ENCODE measurements at places on chromosomes 11 and 22.

GRCh38 chr11:26286472-26287066, 45.4 kb upstream of the ANO3 start:
- no peak for DNase-seq

- no peak for DNase-seq
Measured at GRCh38 chr11:69207165-69207889, 51.6 kb downstream of the SMIM38 start.

- no peak for DNase-seq
Measured at GRCh38 chr22:17159504-17159951, 451 bp upstream of the HDHD5 start.

GRCh38 chr11:128620309-128621100, 33.1 kb upstream of the ETS1 start:
- DNase-seq: no peak

DNA sequence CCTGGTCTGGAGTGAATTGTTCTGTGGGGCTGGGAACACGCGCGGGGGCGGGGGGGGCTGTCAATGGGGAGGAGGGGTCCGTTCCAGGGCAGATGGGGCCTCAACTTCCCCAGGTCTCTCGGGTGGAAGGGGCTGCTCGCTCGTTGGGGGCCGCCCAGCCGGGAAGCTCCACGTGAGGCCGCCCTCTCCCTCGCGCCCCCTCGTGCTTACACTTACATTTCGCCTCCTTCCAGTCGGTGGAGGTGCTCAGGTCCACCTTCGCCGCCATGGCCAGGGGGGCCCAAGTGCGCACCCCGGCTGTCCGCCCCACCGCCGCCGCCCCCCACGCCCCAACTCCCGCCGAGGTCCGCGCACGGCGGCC, 452 bp downstream of the MACROD1 start:
- no peak for DNase-seq

- DNase-seq: no peak
Measured at GRCh38 chr22:28332410-28332809, 347.2 kb downstream of the TTC28 start.

DNA sequence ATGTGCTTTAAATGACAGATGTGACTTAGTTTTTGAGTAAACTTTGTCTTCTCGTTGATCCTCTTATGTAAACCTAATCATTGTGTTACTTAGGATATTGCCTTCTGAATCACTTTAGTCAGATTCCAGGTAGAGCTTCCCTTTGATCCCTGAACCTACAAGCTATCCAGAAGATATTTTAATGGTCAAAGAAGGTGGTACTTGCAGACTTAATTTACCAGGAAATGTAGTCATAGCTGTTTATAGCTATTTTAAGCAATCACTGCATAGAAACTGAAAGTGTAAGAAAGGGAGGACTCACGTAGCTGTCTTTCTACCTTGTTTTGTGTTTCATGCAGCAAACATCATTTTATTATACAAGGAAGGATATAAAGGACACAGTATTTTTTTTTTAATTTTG, 189.5 kb downstream of the DDX10 start:
- no peak for DNase-seq

All from 8988T (cell line).